ENCODE measurements at places on chromosomes 11 and 22. TPM values are rescaled to one million over a fixed set of nuclear protein-coding genes. Genes with fewer than 3 reads are reported as not detected.

- DNase-seq = no peak
These were observed 362.1 kb upstream of the PDGFD start for GRCh38 chr11:104526006-104526405.

DNA sequence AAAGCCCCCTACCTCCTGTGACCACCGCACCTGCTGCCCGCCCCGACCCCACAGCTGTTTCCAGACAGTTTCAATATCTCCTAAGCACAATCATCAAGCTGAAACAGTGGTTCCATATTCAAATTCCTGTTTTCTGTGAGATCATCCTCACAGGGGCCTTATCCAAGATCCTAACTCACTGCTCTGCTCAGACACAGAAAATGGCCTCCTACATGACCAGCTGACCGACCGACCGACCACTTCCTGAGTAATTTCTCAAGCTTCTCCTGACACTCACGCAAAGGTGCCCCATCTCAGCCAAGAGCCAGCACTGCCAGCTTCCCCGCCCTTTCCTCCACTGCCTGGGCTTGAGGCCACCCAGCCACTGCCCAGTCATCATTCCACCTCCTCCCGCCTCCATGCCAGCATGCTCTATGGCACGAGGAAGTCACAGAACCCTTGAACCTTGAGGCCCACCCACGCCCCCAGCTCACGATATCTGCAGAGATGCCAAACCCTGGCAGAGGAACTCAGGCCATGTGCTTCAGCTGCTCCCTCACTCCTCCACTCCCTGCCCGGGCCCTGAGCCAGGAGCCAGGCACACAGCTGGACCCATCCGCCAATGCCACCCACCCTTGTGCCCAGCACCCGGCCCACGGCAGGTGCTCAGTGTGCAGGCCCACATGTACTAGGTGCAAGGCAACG, 14.0 kb downstream of the KIAA0930 start:
- DNase-seq = no peak

GRCh38 chr22:43388420-43388851, 23.4 kb upstream of the MPPED1 start:
- DNase-seq = no peak

- DNase-seq = no peak
These were observed 83.6 kb upstream of the NCAM1 start for GRCh38 chr11:112877581-112877980.

DNA sequence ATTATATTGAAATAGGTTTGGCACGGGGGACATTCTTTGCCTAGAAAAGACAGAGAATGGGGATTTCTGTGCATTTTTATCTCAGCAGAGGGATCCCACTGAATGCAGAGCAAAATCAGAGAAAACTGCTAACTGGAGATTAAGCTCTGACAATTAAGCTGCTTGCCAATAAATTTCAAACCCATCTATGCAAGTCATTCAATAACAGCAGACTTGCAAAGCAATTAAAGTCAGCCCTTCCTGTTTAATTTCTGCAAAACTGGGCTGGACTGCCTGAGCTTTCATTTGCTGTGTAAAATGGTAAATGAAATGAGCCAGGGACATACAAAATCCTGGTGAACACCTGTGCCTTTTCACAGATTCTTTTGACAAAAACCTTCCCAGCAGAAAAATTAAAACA, 1273.9 kb upstream of the CNTN5 start:
- DNase-seq = no peak

GRCh38 chr11:104705490-104706190, 192.6 kb downstream of the CASP12 start:
- peak; percentile 59 for DNase-seq

- no peak for DNase-seq
These were observed 32.6 kb downstream of the TCIRG1 start for GRCh38 chr11:68071281-68072048.

DNA sequence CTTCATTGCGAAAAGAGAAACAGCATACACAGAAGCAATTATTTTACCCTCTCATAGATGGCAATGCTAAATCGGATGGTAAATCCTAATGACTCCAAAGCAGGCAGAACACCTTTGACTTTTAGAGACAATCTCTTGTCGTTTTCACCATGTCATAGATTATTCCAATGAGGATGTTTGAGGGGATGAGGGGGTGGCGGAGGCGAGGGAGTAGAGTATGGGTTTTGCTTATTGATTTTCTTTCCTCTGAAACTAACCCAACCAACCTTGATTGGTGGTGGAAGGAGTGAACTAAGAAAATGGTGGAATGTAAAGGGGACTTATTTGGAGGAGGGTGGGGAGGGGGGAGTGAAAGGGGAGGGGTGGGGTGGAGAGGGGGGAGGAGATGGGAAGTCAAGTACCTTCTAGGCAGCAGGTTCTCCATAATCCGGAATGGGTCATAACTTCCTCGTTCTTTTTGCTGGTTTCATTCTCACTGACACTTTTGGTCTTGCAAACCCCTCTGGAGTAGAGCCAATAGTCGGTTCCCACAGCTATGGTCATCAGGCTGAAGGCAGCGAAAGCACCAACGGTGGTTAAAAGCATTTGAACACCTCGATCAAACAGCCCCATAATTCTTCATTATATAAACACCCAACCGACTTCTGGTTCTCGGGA, 1.5 kb downstream of the CACNG2 start:
- DNase-seq = no peak

DNA sequence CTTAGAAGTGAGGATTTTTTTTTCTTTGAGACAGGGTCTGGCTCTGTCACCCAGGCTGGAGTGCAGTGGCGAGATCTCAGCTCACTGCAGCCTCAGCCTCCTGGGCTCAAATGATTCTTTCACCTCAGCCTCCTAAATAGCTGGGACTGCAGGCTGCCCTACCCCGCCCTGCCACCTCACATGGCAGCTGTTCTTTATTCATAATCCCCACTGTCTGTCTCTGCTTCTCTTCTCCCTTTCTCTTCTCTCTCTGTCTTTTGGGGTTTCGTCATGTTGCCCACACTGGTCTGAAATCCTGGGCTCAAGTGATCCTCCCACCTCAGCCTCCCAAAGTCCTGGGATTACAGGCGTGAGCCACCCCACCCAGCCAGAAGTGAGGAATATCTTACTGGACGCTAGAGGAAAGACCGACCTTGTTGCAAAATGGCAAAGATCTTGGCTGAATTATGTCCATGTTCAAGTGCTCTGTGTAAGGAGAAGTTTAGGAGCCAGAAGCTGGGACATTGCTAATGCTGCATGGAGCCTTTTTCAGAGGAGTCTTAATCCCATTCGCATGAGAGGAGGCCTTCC, 21.9 kb downstream of the KRTAP5-5 start:
- DNase-seq = no peak

GRCh38 chr11:80960381-80961029, 1519.7 kb upstream of the TENM4 start:
- no peak for DNase-seq

GRCh38 chr11:44763121-44763820, 36.5 kb downstream of the TSPAN18 start:
- DNase-seq = no peak

- DNase-seq = no peak
These were observed at the start of gene GUCY1A2 for GRCh38 chr11:107018219-107018901. Gene GUCY1A2 (minus strand): TSS chr11:107018476. CDS start chr11:107018055, 421 bp downstream.

GRCh38 chr22:47437636-47438035, 675.2 kb downstream of the TBC1D22A start:
- no peak for DNase-seq

DNA sequence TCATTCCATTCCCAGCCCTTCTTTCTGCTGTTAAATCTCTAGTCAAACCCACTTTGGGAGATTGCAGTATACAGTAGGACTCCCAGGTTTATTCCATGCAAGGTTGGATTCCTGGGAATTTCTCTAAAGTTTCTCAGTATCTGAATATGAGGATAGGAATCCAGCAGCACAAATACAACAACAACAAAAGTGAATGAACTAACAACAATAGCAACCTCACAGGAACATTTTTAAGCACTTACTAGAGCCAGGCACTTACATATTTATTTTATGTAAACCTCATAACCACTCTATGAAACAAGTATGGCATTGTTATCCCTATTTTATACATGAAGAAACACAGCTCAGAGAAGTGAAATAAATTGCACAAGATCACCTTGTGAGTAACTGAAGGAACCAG, 1.9 kb downstream of the MMP7 start:
- no peak for DNase-seq

- no peak for DNase-seq
These were observed 209.7 kb upstream of the ARHGAP20 start for GRCh38 chr11:110921742-110922521.

- DNase-seq = no peak
These were observed 1.9 kb upstream of the ADM start for GRCh38 chr11:10302744-10303557.

DNA sequence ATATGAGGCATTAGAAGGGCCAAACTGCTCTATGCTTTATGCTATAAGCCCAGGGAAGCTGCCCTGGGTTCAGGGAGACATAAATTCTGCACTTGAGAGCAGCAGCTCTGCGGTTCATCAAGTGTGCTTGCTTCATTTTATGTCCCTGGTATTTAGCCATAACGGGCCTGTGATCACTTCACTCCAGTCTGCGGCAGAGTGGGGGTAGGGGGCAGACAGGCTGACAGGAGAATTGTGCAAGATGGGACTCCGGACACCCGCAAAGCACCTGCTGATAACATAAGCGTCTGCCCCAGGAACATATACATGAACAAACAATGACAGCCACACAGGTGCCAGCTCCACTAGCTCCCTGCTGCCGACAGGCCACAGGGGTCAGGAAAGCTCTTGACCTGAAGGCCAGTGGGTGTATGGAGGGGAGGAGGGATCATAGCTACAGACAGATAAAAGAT, 56.1 kb downstream of the SMCO4 start:
- DNase-seq = no peak

DNA sequence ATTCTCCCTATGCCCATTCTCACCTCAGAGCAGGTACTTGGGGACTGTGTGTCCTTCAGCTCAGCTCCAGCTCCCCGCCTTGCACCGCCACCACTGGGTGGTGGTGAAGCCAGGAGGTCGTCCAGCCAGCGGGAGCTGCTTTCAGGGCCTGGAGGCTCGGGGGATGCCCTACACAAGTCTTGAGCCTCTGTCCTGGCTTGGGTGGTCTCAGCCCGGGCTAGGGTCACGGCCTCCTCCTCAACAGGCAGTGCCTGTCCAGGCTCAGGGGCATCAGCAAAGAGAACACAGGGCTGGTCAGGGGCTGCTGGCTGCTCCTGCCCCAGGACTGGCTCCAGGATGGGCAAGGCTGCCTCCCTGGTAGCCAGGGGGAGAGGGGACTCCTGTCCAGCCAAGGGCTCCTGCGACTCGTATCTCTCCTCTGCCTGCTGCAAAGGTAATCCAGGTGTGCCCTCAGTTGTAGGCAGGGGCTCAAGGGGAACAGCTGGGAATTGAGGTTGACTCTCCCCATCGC, 12.2 kb downstream of the TNKS1BP1 start:
- DNase-seq = no peak

DNA sequence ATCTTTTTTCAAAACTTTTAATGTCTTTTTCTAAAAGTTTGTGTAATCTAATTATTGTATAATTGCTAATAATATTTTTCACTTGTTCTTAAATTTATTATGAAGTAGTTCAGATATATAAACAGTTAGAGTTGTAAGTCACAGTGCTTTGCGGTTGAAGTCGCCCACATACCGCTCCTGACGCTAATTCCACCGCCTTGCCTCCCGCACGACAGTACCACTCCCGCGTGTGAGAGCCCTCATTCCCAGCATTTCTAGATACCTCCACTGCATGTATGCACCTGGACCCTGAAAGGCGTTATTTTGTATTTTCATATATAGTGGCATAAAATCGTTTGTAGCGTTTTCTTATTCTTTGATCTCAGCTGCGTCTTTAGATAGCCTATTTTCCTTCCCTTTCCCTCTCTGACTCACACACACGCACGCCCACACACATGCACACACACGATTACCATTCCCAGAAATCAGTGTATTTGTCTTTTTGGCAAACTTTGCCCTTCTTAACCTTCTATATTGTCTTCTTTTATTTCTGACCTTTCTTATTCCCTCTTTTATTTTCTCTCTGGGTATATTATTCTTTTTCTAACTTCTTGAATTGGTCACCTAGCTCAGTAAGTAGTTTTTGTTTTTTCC, 56.4 kb upstream of the PITPNB start:
- no peak for DNase-seq

- no peak for DNase-seq
These were observed at the start of gene IGLL1 for GRCh38 chr22:23579870-23580575. Gene IGLL1 (minus strand): TSS chr22:23580290. CDS start chr22:23580190, 100 bp downstream.

GRCh38 chr22:49494555-49494954, 333.1 kb downstream of the BRD1 start:
- no peak for DNase-seq

GRCh38 chr11:70575396-70576060, 177.2 kb downstream of the CTTN start:
- no peak for DNase-seq

DNA sequence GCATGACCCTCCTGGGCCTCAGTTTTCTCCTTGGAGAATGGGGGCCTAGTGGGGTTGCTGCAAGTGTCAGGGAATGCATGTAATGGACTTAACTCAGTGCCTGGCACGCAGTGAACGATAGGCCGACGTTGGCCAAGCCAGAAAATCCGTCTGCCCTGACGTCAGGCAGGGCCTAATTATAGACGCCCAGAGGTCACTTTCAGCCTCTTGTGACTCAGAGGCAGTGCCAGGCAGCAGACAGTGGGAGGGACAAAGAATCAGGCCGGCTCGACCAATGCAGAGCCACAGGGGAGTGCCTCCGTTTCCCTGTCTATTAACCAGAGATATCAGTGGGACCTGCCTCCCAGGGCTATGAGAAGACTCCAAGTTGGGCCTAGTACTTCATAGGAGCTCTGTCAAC, 115.0 kb downstream of the MN1 start:
- DNase-seq = no peak

GRCh38 chr22:39349967-39350726, at the start of gene SYNGR1:
Gene SYNGR1 (plus strand): TSS chr22:39349991. CDS start chr22:39350011, 20 bp downstream.
- no peak for DNase-seq

DNA sequence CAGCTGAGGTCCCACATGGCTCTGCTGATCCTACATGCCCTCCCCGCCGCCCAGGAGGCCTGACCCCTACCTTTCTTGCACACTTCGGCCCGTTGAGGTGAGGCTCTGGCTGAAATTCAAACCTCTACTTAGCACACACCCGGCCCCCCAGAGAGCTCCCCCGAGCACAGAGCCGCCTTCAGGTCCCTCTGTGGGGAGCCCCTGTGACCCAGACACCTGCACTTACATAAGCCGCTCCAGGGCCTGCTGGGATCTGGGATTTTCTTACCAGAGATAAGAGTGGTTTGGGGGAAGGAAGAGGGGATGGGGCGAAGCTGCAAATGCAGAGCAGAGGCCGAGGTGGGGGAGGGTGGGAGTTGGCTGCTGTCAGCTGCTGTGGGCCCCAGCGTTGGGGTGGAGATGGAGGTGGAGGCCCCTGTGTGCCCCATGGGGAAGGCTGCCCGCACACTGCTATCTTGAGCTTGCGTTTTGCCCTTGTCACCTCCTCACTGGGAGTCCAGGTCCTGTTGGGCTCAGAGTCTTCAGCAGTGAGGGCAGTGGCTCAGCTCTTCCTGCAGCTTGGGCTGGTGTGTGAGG, 30.6 kb downstream of the CAPN1 start:
- no peak for DNase-seq

The TRIM48 gene
- polyA plus RNA-seq = not detected

The INS gene
- not detected for polyA plus RNA-seq

The CLCF1 gene
- polyA plus RNA-seq = 0.22 TPM

The P4HA3 gene
- polyA plus RNA-seq = 0.07 TPM

The CHADL gene
- polyA plus RNA-seq = not detected

The LGALS12 gene
- polyA plus RNA-seq = not detected

The PRRG4 gene
- polyA plus RNA-seq = 0.36 TPM

The CD248 gene
- 0.20 TPM for polyA plus RNA-seq

The SLC22A8 gene
- polyA plus RNA-seq = not detected

The OR51S1 gene
- polyA plus RNA-seq = not detected

The ATM gene
- 14.6 TPM for polyA plus RNA-seq

The OR8K1 gene
- not detected for polyA plus RNA-seq

Data from GM12878 (cell line).